Islet precursor cell (in vitro differentiated cells): ENCODE measurements at places on chromosomes 7 and 10.

DNA sequence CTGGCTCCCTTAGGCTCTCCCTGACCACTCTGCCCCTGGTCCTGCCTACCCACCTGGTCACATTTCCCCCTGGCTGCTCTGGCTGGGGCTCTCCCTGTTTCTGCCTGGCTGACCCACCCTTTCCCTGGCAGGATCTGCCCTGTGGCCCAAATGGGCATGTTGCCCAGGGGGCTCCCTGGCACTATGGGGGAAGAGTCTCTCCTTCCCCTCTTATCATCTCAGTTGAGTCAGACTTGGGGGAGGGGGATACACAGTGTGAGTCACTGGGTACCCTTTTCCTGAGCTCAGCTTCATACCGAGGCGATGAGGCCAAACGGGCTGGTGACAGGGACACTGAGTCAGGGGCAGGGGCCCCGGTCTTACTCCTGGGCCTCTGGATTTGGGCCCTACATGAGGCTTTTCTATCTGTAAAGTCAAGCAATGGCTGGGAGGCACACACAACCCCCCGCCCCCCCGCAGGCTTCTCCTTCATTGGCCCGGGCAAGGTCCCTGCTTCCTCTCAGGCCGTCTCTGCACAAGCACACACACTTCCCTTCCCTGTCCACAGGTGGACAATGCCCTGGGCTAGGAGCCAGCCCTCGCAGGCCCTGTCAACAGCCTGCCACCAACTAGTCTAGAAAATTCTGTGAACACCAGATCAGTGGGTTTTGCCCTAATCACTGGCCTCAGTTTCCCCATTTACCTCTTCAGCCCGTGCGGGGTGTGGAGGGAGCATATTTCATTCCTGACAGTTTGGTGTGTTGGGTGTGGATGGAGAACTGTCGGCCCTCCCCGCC lies 627 bp upstream of the FLNC start:
- peak; percentile 83 for DNase-seq

- no peak for DNase-seq
Measured at GRCh38 chr7:56124981-56125380, 8.8 kb upstream of the NUPR2 start.

DNA sequence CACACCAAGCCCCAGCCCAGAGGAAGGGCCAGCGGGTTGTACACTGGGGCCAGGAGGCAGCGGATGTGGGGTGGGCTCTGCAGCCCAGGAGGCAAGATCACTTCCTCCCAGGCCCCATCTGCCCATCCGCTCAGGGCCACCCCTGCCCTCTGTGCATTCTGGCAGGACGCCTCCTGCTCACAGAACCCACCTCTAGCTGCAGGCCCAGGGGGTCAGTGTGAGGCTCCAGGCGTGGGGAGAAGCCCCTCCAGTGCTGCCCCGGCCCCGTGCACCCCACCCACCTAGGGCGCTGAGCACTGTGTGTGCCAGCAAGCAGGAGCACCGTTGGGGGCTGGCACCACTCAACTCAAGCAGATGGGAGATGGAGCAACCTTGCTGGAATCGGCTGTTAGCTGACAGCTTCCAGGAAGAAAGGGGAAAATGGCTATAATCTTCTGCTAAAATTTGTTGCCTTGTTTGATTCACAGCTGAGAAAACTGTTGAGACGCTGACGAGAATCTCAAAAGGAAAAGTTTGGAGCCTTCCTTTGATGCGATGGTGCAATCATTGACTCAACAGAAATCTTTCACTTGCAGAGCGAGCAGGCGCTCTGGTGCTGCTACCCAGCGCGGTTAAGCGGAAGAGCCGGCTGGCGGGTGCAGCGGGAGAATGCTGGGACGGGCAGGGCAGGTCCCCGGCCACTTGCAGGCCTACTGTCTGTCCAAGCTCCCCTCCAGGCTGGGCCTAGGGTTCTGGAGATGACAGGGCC lies 276.1 kb downstream of the ELFN1 start:
- DNase-seq, result no peak

GRCh38 chr7:157541295-157542067 lies 204.7 kb downstream of the DNAJB6 start:
- DNase-seq, result no peak

- no peak for DNase-seq
Measured at GRCh38 chr7:24152877-24153472, 131.0 kb upstream of the NPY start.

DNA sequence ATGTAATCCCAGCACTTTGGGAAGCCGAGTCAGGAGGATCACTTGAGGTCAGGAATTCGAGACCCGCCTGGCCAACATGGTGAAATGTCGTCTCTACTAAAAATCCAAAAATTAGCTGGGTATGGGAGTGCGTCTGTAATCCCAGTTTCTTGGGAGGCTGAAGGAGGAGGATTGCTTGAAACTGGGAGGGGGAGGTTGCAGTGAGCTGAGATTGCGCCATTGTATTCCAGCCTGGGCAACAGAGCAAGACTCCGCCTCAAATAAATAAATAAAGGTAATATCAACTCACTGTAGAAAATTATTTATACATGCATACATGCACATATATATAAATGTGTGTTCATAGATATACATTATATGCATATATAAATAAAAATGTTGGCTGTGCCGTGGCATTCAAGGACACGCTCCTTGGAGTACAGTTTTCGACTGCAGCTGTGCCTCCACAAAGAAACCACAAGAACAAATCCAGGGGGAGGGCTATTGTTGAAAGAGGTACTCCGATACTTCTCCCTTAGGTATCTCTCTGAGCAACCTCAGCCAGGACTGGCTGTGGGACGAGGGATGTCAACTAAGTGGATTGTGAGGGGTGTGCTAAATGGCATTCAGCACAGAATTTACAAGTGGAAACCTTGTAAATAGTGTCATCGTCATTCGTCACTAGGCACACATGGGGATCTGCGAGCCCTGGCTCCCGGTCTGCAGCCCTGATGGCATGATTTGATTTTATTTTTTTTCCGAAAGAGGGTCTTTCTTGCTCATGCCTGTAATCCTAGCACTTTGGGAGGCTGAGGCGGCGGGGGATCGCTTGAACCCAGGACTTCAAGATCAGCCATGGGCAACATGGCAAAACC lies 49.3 kb downstream of the HIP1 start:
- DNase-seq, result no peak

GRCh38 chr7:104767826-104768536 lies 246.0 kb upstream of the KMT2E start:
- DNase-seq, result no peak

DNA sequence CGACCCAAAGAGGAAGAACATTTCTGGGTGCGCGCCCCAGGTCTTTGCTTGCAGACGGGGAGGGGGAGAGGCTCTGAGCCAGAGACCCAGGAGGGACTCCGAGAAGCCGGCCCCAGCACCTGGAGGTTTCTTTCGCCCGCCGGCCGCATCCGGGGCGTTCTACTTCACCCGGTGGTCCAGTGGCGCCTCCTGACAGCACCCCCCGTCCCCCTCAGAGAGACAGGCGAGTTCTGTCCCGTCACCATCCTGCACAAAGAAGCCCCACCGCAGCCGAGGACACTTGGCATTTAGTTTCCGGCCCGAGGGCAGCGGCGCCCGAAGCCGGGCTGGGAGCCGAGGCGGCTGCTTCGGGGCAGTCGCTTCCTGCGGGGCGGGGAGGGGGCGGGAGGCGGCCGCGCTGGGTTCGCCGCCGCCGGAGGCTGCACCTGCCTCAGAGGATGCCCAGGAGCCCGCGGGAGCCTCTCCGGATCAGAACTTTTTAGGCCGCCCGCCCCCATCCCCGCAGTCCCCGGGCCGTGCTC lies at the start of gene TMEM178B:
Gene TMEM178B (plus strand): TSS at position 424 of the 521 bp plus-strand sequence.
- DNase-seq, result peak; percentile 57

DNA sequence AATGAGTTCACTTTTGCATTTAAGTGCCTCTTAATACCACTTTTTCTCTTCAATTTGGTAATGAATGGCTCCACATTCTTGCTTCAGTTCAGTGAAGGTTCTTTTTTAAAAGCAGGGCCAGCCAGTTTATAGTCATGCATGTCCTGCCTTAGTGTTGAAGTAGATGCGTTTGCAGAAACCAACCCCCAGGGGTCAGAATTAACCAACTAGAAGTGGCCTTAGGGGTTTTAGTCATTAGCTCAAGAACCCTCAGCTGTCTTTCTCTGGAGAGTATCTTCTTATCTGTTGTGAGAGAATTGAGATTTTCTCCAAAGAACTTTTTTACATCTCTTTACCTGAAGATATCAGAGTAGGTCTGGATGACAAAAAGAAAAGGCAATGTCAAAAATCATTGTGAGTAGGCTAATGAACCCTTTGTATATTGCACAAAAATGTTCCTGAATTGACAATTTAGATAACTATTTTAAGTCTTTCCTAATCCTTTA lies 82.2 kb downstream of the PIK3CG start:
- DNase-seq, result peak; percentile 84

- no peak for DNase-seq
Measured at GRCh38 chr10:45526309-45526905, 146.2 kb downstream of the ZFAND4 start.

- DNase-seq, result no peak
Measured at GRCh38 chr7:142714375-142714774, 34.9 kb upstream of the PRSS1 start.

- peak; percentile 82 for DNase-seq
Measured at GRCh38 chr10:121088524-121088923, 237.4 kb downstream of the WDR11 start.

DNA sequence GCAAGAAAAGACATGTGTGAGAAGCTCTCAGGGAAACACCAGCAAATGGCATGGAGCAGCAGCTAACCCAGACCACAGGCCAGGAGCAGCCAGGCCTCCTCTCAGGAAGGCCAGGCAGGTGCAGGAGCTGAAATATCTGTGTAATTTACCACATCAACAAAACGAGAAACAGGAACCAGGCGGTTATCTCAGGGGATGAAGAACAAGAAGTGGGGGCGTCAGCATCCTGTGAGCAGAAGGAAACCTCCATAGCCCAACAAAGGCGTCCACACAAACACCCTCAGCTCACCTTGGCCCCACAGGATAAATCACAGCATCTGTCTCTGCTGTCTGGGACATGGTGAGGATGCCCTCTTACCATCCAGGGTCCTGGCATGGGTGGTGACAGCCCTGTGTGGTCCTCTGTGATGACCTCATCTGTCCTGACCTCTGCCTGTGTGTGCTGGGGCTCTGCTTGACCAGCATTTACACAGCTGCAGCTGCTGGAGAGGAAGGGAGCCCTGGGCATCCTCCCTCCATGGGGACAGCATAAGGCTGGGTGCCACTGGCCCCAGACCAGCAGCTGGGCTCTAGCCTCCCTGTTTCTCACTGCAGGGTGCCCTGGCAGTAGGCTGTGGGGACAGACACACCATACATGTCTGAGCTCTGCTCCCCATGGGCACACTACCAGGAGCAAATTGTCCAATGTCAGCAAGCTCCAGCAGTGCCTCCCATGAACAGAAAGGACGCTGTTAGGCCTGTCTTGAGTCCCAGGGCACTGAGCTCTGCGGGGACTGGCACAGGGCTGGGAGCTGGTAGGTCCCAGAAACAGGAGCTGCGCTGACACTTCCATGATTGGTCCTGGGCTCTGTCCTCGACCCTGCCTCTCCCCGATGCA lies 34.6 kb downstream of the ANXA8 start:
- DNase-seq, result peak; percentile 60

- DNase-seq, result no peak
Measured at GRCh38 chr7:77823787-77824186, 25.2 kb downstream of the PHTF2 start.

DNA sequence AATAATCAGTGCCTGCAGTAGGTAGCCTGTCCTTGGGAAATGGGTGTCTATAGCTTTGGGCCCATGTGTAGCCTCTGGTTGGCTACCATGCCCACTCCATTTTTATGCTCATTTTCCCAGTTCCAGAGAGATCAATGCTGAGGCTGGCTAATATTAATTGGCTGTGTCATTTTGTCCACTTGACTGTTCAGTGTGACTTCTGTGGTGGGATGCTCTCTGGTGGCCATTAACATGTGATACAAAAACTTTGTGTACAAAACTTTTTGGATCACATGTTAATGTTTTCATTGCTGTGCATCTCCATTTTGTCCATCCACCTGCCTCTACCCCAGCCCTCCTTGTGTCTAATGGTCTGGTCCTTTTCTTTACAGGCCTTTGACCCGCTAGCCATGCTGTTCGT lies 22.7 kb downstream of the VIM start:
- DNase-seq, result no peak

DNA sequence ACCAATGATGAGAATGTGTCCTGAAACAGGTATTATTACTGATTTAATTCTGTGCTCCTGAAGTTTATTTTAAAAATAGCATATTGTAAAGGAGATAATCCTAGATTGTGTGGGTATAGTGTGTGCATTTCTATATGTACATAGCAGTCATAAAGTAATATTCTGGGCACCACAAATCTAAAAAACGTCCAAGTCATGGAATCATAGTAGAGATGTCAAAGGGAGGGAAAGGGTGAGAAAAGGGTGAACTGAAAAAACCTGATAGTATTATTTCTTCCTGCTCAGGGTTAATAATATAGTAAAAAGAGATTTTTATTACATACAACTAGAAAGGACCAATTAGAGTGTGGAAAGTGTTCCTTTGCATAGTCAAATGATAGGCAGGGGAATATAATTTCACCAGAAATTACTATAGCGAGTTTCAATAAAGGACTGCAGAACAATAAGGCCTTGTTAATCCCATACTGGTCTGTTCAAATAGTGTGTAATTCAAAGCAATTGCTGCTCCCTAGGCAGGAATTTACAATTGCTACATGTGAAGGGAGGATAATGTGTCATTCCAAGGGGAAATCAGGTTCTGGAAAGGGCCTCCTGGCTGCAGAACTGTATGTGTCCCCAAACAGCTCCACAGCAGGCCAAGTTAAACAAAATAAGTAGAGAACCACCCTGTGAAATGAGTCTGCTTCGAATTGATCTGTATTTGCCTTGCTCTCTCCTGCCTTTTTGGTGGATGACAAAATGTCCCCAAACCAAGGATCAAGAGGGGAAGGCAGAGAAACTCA lies 42.5 kb upstream of the KMT2E start:
- DNase-seq, result no peak
